Smooth muscle cell of the pulmonary artery (primary cell): ENCODE measurements at places on chromosomes 5 and 9. TPM values are rescaled to one million over a fixed set of nuclear protein-coding genes. Genes with fewer than 3 reads are reported as not detected.

CAPSL gene
- total RNA-seq = 0.07 TPM in 1 of 2 replicates, not detected in the other

ZCCHC9 gene
- total RNA-seq = 21.3 and 23.8 TPM in 2 replicates

CAMSAP1 gene
- total RNA-seq = 18.8 and 28.2 TPM in 2 replicates

ADGRD2 gene
- total RNA-seq = not detected in 2 replicates

GRXCR2 gene
- not detected in 2 replicates for total RNA-seq

SVEP1 gene
- 13.0 and 71.7 TPM in 2 replicates for total RNA-seq

TRIM36 gene
- total RNA-seq = 0.13 TPM in 2 replicates

PCDHGA4 gene
- 11.6 and 16.9 TPM in 2 replicates for total RNA-seq

SEC16A gene
- 47.1 and 51.4 TPM in 2 replicates for total RNA-seq

ELAVL2 gene
- not detected in 2 replicates for total RNA-seq
